ENCODE measurements at places on chromosomes 5 and 9. TPM values are rescaled to one million over a fixed set of nuclear protein-coding genes. Genes with fewer than 3 reads are reported as not detected.

The FBP2 gene
- not detected for total RNA-seq

The DND1 gene
- under 0.01 TPM for total RNA-seq

The HAVCR2 gene
- total RNA-seq = under 0.01 TPM

The ENHO gene
- not detected for total RNA-seq

The SPTLC1 gene
- total RNA-seq = 95.8 TPM

The AFAP1L1 gene
- total RNA-seq = 5.3 TPM

The GPR151 gene
- not detected for total RNA-seq

The C9orf85 gene
- total RNA-seq = 4.3 TPM

The SARDH gene
- total RNA-seq = 5.0 TPM

The OR1J2 gene
- not detected for total RNA-seq

The SLC25A2 gene
- total RNA-seq = 0.28 TPM

The F12 gene
- total RNA-seq = 0.56 TPM

The CDKN2B-AS1 gene
- total RNA-seq = 1.1 TPM

- peaks cover 2% of the 10 kb centered on the region for H3K4me1 ChIP-seq
- H3K27ac ChIP-seq = no peak overlapping the region
- no peak overlapping the region for H3K4me3 ChIP-seq
- no peaks in the 10 kb centered on the region for H3K27me3 ChIP-seq
- no peak for DNase-seq
- no peaks in the 10 kb centered on the region for H3K36me3 ChIP-seq
Observed at GRCh38 chr5:135156337-135156714, 122.3 kb upstream of the PITX1 start.

DNA sequence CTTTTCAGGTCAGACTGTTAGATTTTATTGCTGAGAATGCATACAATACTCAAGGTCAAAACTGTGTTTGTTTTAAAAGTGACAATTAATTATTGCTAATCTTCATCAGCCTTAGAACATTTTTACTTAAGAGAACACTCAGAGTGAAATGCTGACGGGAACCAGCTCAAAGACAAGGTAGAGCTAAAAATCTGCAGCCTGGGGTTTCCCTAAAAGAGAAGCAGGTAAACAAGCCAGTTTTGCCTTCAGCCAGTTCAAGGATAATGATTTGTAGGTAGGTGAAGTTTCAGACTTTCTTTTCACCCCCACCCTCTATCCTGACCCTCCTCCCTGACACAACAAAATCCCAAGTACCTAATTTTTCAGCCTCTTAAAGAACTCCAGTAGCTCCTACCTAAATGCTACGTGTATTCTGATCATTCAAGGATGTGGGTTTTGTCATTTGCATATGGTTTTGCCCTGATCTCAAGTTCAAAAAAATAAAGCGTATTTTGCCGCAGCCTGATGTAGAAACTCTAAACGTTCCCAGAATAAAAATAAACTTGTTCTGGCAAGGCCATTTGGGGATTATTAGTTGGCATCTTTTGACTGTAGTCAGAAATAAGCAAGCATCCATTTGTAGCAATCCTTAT is 407.2 kb downstream of the EFNA5 start:
- H3K4me1 ChIP-seq = no peaks in the 10 kb centered on the region
- no peak overlapping the region for H3K4me3 ChIP-seq
- H3K27ac ChIP-seq = no peak overlapping the region
- no peaks in the 10 kb centered on the region for H3K27me3 ChIP-seq
- H3K36me3 ChIP-seq = no peaks in the 10 kb centered on the region

GRCh38 chr5:80653502-80653901 is 950 bp upstream of the MSH3 start:
- no peak overlapping the region for H3K27ac ChIP-seq
- H3K4me1 ChIP-seq = peaks cover 6% of the 10 kb centered on the region
- H3K36me3 ChIP-seq = peaks cover 3% of the 10 kb centered on the region
- H3K27me3 ChIP-seq = no peaks in the 10 kb centered on the region
- peak overlapping the region; percentile 100 for H3K4me3 ChIP-seq

- peaks cover 4% of the 10 kb centered on the region for H3K4me1 ChIP-seq
- H3K27ac ChIP-seq = no peak overlapping the region
- DNase-seq = no peak
- H3K4me3 ChIP-seq = no peak overlapping the region
Observed at GRCh38 chr5:60672693-60673264, 27.2 kb downstream of the DEPDC1B start.

- no peak overlapping the region for H3K27ac ChIP-seq
- no peak for DNase-seq
- H3K27me3 ChIP-seq = peaks cover 19% of the 10 kb centered on the region
- H3K36me3 ChIP-seq = no peaks in the 10 kb centered on the region
Observed at GRCh38 chr9:133597316-133597957, 11.8 kb downstream of the FAM163B start.

DNA sequence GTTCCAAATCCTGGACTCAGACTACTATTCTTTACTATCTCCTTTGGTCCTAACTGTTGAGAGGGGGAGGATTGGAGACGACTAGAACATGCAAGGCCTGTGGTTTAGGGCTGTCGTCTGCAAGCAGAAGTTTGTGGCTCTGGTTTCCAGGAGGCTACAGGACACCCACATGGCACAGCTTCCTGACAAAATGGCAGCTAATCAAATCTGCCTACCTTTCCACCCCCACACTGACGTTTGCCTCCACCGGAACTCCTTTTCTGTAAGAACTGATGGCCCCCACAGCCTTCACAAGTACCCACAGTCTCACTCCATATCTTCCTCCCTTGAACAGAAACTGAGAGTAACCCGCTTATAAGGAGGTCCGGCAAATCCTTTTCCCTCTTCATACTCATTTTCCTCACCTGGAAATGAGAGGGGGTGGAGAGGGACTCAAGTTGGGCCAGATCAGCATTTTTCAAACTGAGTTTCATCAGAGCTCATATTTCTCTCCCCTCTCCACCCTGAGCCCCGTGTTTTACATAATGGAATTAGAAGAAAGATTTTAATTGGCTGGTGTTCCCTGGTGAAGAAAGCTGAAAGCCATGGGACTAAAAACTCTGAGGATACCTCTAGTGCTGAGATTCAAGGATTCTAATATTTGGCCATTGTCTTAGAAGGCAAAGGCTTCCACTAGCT is 5.2 kb downstream of the SLC31A2 start:
- no peaks in the 10 kb centered on the region for H3K27me3 ChIP-seq
- peaks cover 6% of the 10 kb centered on the region for H3K4me1 ChIP-seq
- DNase-seq = no peak
- no peak overlapping the region for H3K27ac ChIP-seq

DNA sequence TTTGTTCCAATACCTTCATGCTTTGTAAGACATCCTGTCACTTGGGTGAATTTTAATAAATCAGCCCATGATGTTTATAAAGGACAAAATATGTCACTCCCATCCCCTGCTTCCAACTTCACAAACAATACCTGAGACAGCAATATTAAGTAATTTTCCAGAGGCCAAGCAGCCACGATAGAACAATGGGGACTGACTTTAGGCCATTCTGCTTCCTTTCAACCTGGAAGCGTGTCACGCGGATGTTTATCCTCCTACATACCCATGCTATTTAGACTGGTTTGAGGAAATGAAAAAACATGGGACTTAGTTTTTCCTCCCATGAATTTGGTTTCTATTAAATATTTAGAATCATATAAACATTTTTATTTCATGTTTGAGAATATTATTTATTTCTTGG is 82.9 kb downstream of the GRAMD2B start:
- H3K4me1 ChIP-seq = peaks cover 3% of the 10 kb centered on the region
- no peak overlapping the region for H3K27ac ChIP-seq
- H3K4me3 ChIP-seq = no peak overlapping the region
- H3K36me3 ChIP-seq = no peaks in the 10 kb centered on the region
- no peak for DNase-seq
- H3K27me3 ChIP-seq = no peaks in the 10 kb centered on the region

GRCh38 chr9:87720173-87720572 is 5.7 kb upstream of the CTSL start:
- H3K27me3 ChIP-seq = no peaks in the 10 kb centered on the region
- H3K27ac ChIP-seq = no peak overlapping the region
- H3K4me3 ChIP-seq = no peak overlapping the region
- H3K4me1 ChIP-seq = no peaks in the 10 kb centered on the region
- H3K36me3 ChIP-seq = no peaks in the 10 kb centered on the region

GRCh38 chr5:98865690-98866089 is 63.1 kb downstream of the CHD1 start:
- DNase-seq = no peak
- no peak overlapping the region for H3K4me3 ChIP-seq
- H3K4me1 ChIP-seq = no peaks in the 10 kb centered on the region
- H3K27ac ChIP-seq = no peak overlapping the region
- no peaks in the 10 kb centered on the region for H3K27me3 ChIP-seq

- no peaks in the 10 kb centered on the region for H3K36me3 ChIP-seq
- no peak for DNase-seq
- H3K27me3 ChIP-seq = no peaks in the 10 kb centered on the region
- H3K27ac ChIP-seq = no peak overlapping the region
- H3K4me3 ChIP-seq = no peak overlapping the region
Observed at GRCh38 chr9:121893786-121894185, 199.3 kb downstream of the TTLL11 start.

DNA sequence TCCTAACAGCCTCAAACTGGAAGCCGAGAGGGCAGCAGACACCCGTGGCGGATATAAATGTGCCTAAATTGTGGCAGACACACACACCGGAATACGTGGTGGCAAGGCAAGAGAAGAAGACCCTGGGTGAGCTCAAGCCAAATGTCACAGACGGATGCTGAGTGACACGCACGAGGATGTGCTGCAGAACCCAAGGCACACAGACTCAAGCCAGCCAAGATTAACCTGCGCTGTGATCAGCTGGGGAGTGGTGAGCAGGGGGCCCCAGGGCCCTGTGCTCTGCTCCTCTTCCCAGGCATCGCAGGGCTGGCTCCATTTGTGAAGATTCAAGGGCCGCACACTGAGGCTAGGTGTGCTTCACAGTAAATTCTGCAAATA is 16.4 kb downstream of the SEMA4D start:
- peaks cover 3% of the 10 kb centered on the region for H3K36me3 ChIP-seq
- DNase-seq = no peak
- H3K4me1 ChIP-seq = peaks cover 9% of the 10 kb centered on the region
- no peak overlapping the region for H3K4me3 ChIP-seq

- no peaks in the 10 kb centered on the region for H3K27me3 ChIP-seq
- DNase-seq = no peak
- H3K36me3 ChIP-seq = no peaks in the 10 kb centered on the region
- no peaks in the 10 kb centered on the region for H3K4me1 ChIP-seq
- H3K27ac ChIP-seq = no peak overlapping the region
Observed at GRCh38 chr5:6567835-6568234, 65.0 kb downstream of the NSUN2 start.

DNA sequence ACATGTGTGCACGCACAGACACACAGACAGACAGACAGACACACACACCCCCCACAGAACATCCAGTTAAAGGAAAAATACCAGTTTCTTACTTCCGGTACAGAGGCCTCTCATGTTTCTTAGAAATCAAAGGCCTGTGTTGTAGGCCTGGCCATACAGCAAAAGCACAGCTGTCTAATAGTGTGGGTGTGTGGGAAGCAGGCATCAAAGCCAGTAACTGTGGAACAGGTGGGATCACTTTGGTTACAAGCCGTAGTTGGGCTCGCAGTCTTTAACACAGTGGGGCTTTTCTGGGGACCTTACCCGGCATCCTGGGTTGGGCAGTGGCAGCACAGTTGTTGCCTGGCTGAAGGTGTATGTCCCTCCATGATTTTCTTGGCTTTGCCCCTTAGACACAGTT is 55.2 kb downstream of the FBXL7 start:
- H3K36me3 ChIP-seq = no peaks in the 10 kb centered on the region
- H3K27ac ChIP-seq = no peak overlapping the region
- no peaks in the 10 kb centered on the region for H3K27me3 ChIP-seq
- H3K4me3 ChIP-seq = no peak overlapping the region
- H3K4me1 ChIP-seq = peaks cover 6% of the 10 kb centered on the region

DNA sequence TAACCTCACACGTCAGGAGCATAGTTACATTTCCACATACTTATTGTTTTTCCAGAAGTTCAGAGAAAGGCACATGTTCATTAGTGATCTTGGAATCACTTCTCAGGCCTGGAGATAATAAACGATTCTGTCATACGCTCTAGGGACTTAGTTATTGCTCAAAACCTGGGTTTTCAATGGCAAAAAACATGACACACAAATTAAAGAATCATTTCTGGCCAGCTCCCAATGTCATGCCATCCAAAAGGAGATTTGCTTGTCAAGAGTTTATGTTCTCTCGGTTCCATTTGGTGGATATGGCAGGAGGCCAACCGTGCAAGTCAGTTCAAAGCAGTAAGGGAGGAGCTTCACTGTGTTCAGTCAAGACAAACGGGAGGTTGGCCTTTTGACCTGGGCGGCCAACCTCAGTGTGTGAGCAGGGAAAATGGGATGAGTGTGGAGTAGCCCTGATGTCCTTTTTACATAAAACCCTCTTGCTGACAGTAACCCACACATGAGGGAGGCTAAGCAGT is 123.4 kb downstream of the NXNL2 start:
- H3K27me3 ChIP-seq = no peaks in the 10 kb centered on the region
- no peak overlapping the region for H3K4me3 ChIP-seq
- no peak overlapping the region for H3K27ac ChIP-seq

DNA sequence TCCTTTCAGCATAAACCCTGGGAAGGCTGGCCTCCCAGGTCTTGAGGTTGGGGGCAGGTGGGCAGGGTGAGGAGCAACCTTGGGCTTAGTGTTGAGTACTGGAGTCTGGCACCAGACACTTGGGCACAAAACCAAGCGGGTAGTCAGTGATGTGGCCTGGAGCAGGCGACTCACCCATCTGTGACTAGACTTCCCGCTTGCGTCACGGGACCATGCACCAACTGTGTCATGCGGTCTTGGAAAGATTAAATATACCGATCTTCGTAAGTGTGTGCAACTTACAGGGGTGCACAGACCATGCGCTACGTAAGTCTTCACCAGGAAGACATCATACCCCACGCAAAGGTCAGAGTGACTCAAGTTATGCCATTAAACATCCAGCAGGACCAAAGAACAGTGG is 304.4 kb upstream of the IRX4 start:
- DNase-seq = no peak
- no peak overlapping the region for H3K27ac ChIP-seq
- H3K27me3 ChIP-seq = no peaks in the 10 kb centered on the region
- H3K36me3 ChIP-seq = no peaks in the 10 kb centered on the region

DNA sequence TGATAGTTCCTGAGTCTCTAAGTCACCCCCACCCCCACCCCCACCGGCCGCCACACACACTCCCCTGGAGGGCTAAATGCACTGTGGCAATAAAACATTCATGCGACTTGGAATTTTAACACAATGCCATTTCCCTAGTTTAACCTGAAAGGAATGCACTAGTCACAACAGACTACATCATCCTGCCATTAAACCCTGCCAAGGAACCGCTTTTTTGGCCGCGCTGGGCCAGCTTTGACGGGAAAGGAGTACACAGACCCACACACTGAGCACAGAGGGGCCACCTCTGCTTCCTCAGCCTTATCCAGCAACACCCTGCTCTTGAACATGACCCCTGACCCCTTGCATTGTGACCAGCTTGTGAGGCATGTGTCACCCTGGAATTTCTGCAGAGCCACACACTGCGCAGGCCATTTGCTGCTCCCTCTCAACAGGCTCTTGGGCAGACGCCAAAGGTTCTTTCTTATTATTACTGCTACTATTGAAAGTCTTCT is 165.3 kb downstream of the BNC2 start:
- H3K4me1 ChIP-seq = peaks cover 22% of the 10 kb centered on the region
- H3K4me3 ChIP-seq = peak overlapping the region; percentile 42
- H3K27me3 ChIP-seq = no peaks in the 10 kb centered on the region
- peak; percentile 97 for DNase-seq
